NB4 (cell line): ENCODE measurements at places on chromosomes 16 and 17.

DNA sequence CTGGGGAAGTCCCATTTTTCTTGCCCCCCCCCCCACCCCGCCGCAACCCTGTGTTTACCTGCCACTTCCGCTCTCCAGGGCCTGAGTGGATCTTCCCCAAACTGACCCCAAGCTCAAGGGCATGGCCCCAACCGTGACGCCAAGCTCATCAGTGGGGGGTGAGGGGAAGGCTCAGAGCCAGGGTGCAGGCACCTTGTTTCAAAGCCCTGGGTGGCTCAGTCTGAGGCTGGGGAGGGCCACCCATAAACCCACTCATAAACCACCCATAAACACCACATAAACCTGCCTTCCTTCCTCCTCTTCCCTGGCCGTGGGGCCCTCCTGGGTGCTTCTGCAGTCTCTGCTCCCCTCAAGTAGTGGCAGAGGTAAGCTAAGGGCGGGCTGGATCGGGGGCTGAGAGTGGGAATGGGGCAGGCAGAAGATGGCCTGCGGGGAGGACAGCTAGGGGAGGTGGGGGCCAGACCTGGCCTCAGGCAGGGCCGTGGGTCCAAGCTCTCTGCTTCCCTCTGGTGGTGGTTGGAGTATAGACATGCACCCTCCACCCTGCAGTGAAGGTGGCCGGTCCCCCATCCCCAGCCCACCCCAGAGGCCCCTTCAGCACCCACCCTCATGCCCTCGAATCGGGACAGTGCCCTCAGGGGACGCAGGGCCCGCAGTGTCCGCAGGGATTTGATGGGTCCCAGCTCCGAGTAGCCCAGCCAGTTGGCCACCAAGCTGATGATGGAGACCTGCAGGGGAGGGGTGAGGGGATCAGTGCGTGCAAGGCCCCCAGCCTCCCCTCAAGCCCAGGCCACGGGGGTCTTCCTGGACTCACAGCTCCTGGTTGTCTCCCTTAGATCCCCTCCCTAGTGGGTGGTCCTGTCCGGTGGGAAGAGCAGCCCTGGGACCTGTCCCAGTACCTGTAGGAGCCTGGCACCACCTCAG is 14.6 kb upstream of the CD79B start:
- peak; percentile 66 for DNase-seq

DNA sequence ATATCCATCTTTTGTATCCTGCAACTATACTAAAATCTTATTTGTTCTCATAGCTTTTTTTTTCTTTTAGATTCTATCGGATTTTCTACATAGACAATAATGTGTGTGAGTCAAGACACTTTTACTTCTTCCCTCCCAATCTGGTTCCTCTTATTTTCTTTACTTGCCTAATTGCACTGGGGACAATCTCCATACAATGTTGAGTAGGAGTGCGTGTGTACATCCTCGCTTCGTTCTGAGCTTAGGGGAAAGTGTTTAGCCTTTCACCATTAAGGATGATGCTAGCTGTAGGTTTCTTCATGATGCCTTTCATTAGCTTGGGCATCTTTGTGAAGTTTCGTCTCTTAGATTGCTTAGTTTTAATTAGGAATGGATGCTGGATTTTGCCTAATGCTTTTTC is 2.9 kb downstream of the SPATA32 start:
- DNase-seq = no peak

DNA sequence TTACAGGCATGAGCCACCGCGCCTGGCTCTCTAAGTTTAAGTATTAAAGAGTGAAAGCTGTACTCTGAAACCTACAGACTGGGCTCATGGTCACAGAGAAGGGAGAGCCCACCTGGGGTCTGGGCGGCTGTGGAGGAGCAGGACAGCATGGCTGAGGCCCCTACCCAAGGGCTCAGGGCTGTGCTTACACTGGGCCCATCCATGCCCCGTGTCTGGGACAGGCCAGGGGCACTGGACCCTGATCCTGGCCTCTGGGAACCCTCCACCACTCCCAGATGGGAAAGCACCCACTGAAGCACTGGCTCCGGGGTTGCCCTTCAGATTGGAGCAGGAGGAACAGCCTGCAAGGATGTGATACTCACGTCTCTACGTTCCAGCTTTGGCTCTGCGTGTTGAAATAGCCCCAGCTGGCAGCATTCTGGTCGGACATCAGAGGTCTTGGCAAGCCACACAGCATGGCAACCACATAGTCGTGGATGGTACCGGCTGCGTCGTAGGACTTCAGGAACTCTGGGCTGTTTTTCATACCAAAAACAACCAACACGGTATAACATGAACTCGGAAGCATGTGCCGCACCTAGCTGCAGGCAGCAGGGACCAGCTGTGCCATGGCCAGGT is 13.0 kb downstream of the SHPK start:
- DNase-seq = no peak

DNA sequence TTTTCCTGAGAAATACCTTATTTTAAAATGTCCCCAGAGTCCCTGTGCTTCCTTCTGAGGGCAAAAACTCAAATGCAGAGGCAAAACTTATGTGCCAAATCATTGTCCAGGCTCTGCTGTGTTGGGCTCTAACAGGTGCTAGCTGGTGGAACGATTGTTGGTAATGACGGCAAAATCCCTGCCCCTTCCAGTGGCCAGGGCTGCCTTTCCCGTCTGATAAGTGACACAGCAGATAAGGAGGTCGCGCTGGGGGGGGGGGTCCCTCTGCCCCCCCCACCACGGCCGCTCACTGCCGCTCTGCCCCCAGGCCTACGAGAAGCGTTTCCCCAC is 29.1 kb downstream of the SEC14L5 start:
- no peak for DNase-seq

DNA sequence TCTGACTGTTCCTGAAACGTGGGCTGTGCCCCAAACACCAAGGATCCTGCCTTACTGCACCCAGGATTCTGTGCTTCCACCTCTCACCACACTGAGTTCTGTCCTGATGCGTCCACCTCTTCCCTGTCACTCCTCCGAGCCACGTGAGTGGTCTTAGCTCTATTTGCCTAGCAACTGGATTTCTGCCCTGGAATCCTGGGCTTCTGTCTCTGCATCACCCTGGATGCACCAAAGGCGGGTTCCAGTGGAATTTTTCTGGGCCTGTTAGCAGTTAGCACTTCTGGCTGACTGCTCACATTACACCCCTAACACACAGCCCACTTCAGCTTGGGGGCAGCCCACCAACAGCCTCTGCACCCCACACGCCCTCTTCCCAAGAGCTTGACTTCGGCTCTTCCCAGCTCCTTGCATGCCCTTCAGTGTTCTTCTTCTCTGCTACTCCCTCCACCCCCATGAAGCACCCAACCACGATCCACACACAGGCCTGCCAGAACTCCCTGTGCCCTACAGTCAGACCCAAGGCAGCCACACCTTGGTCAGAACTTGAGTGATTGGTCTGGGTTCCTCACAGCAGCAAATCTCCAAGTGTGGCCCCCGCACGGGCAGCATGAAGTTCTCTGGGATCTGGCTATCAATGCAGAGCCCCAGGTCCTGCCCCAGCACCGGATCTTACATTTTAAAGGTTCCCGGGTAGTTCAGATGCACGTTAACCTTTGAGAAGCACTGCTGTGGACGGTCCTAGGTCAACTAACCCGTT is 129.8 kb upstream of the RCVRN start:
- DNase-seq = no peak
